ENCODE measurements at places on chromosomes 11 and 22.

DNA sequence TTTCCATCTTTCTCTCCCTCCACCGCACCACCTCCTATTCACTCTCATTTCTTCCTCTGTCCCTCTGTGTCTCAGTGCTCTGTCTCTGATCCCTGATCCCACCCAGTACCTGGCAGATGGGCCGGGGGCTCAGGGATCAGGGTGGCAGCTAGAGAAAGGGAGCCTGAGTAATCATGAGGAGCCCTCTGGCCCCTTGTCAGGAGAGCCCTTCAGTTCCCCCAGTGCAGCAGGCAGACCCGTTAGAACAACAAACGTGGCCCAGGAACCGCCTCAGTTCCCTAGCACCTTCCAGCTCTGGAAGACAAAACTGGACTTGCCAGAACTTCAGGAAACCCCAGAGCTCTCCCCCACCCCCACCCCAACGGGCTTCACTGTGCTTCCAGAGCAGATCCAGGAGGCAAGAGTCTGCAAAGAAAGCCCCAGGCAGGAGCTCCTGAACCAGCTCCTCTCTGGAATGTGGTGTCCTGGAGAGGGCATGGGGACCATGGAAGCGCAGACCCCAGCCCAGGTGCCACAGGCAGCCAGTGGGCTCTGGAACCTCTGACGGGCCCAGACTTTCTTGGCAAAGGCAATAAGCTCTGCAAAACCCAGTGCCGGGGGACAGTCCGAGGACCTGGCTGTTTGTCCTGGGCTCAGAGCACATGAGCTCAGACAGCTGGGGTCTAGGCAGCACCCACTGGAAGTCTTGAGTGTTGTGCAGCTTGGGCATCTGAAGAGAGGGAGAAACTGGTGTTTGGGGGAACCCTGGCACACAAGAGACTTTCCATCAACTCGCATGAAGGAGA, 43.2 kb downstream of the LMO1 start:
- no peak for DNase-seq

DNA sequence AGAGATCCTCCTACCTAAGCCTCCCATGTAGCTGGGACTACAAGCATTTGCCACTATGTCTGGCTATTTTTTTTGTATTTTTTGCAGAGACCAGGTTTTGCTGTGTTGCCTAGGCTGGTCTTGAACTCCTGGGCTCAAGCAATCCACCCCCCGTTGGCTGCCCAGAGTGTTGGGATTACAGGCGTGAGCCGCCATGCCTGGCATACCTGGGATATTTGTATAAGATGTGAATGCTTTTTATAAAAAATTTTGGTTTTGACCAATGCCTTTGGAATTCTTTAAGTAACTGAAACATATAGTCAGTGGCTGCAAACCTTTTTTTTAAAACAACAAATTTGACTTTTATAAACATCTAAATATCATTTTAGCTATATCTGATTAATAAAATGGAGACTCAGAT, 42.4 kb downstream of the ADAMTS8 start:
- no peak for DNase-seq

DNA sequence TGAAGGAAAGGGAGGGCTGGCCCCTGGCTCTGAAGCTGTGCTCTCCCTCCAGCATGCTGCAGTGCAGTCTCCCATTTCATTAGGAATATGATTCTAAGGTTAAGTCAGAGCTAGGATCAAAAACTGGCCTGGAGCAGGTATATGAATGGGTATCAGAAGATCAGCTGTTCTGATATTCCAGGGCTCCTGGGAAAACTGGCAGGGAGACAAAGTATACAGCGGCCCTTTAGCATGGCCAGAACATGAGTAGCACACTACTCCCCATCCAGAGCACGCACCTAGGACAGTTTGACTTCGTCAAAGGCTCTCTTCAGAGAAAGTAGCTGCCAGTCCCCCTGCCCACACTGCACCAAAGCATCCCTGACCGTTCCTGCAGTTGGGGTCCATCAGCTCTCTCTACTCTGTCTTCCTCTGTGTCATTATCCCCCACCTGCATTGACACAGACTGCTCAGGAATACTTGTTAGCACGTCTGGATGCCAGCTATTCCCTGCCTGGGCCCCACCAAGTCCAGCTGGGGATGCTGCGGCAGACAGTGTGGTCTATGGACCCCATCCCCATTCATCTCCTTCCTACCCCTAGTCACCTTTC, 4.0 kb upstream of the FCHSD2 start:
- no peak for DNase-seq

- DNase-seq = no peak
These were observed 18.4 kb downstream of the MS4A6E start for GRCh38 chr11:60345489-60345888.

DNA sequence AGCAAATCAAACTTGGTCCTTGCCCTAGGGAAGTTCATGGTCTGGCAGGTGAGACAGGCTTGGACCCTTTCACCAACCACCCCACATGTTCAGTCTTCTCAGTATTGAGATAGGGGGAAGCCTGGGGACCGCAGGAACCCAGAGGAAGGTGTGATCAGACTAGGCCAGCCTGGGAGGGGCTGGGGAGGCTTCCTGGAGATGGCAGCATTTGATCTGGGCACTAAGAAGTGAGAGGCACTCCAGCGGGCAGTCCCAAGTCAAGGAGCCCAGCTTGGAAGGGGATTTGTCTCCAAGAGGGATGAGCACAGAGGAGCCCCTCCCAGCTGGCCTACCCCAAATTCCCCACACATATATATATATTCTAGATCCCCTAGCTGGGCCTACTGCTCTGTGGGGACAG, 5.4 kb downstream of the LRRC32 start:
- DNase-seq = no peak

- DNase-seq = no peak
These were observed 11.2 kb downstream of the LARGE1 start for GRCh38 chr22:33909075-33909458.

- no peak for DNase-seq
These were observed 26.3 kb upstream of the RFPL3 start for GRCh38 chr22:32331236-32331917.

GRCh38 chr22:29988719-29989118, 91.5 kb upstream of the HORMAD2 start:
- no peak for DNase-seq

GRCh38 chr11:32456864-32457263, 21.5 kb upstream of the WT1 start:
- DNase-seq = no peak

DNA sequence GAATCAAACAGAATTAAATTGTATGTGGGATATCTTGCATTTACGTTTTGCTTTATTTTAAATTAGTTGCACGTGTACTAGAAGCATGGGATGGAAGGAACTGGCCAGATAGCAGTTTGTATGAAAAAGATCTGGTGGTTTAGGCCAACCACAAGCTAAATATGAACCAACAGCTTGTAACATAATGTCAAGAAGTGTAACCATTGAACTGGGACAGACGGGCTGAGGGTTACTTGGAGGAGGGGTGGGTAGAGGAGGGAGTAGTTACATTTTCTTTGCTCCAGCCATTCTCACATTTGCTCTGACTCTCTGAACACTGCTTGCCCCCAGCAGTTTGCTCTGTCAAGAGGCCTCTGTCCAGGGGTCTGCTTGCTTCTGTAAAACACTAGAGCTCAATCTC, 31.7 kb upstream of the CXCR5 start:
- no peak for DNase-seq

DNA sequence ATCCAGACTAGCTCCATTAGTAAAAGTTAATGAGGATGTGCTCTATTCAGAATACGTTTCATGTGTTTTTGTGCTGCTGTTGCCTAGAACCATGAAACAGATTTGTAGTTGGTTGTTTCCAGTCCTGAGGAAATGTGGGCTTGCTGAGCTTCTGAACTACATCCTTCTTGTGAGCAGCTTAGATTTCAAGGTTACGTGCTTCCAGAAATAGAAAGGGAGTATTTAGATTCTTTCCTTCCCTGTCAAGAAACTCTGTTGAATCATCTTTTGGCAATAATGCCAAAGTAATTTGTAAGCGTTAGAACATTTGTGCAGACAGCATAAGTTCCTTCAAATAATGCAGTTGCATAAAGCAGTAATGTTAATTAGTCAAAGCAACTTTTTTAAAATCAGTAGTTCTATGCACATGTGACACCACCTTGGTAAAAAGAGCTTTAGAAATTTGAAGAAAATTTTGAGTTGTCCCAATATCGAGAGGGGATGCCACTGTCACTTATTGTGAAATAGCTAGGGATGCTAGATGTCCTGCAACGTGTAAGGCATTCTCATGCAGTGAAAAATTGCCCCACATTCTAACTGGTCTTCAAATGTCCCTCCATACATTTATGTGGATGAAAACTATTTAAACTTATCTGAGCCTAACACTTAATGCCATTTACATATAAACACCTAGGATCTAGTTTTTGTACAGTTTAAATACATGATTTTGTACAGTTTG, 169.6 kb downstream of the ETS1 start:
- DNase-seq = peak; percentile 89

DNA sequence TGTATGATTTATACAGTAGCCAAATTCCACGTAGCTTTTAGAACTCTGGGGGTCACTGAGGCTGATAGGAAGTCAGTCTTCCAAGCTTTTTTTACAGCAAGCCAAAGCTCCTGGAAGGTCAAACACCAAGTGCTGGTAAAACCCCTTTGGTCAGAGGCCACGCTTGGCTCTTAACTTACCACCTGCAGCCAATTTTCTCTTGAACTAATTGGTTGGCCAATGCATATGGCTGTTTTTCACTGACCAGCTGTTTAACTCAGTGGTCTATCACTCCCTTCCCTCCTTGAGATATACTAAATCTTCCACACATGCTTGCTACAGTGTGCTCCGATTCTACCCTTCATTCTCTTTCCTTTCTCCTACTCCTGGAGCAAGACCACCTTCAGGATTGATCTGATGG, 116.0 kb downstream of the FAR1 start:
- DNase-seq = no peak

DNA sequence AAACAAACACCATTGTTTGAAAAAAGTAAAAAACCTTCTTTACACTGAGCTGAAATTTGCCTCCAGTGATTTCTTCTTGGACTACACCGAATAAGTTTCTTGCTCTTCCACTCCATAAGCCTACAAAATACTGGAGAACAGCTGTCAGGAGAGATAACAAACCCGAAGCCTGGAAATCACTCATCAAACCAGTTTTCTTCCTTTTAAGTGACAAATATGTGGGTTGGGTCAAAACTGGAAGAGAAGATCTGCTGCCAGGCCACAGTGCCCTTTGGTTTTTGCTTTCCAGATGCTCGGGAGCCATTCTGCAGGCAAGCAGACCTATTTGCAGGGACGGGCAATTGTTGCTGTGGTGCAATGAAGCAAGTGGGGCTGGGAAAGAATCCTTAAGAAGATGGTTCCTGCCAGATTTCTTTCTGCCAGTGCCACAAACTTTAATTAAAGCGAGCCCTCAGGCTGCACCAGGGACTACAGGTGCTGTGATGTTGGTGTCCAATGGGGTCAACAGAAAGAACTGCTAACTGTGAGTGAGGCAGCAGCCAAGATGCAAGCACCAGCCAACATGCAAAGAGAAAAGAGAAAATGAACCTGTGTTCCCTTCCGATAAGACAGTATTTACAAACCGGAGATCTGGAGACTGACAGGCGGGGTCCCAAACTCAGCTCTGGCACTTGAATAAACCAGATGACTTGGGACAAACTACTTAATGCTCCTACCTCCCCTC, 44.8 kb upstream of the SMCO4 start:
- no peak for DNase-seq

- no peak for DNase-seq
These were observed 22.6 kb downstream of the EIF3M start for GRCh38 chr11:32606220-32606619.

DNA sequence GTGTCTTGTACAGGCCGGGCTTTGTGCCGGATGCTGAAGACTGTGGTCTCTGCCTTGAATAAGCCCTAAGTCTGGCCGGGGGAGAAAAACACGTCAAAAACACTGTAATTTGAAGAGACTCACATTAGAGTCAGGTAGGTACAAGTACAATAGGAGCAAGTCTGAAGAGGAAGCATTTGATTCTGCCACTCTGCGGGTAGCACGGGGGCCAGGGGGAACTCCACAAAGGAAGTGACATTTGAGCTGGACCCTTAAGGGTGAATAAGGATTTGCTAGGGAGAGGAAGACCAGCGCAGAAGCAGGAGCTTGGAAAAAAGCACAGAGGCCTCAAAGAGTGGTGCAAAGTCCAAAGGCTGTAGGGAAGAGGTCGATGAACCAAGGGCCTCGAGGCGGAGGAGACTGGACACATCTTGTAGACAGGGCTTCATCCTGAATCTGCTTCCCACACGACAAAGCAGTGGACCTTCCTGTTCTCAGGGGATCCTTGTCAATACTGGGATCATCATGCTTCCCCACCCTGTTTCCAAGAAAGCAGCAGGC, 38.7 kb downstream of the BUD13 start:
- no peak for DNase-seq

GRCh38 chr11:65947603-65948125, 2.4 kb downstream of the TSGA10IP start:
- DNase-seq = no peak

GRCh38 chr11:122189229-122189628, 73.2 kb upstream of the BLID start:
- peak; percentile 94 for DNase-seq

DNA sequence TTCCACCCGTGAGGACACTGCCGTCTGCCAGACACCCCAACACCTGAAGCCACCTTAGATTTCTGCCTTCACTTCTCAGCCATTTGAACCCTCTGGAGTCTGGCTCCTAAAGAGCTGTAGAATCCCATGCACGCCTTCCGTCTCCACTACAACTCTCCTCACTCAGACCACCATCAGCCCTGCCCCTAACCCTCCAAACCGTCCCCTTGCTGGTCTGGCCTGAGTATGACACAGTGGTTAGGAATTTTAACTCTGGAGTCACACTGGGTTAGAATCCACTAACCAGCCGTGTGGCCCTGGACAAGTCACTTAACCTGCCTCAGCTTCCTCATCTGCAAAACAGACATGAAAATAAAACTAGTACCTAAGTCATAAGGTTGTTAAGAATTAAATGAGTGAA, 3.0 kb downstream of the CNIH2 start:
- no peak for DNase-seq

DNA sequence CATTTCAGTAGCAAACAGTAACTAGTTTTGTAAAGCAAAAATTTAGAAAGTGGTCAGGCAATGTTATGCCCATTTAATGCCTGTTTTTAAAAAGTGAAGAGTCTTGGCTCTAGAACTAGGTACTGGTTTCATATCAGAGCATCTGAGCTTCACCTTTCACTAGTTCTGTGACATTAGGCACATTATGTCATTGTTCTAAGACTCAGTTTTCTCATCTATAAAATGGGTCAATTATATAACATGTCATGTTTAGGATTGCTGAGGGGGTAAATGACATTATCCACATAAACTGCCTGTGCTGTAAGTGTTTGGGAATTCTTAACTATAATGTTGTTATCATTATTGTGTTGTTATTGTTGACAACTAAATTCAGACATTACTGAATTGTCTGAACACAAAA, 235.6 kb upstream of the ZC3H12C start:
- no peak for DNase-seq

GRCh38 chr11:10778217-10778970, 27.3 kb downstream of the CTR9 start:
- DNase-seq = peak; percentile 83

- no peak for DNase-seq
These were observed 15.4 kb downstream of the LRP5 start for GRCh38 chr11:68327586-68328370.

DNA sequence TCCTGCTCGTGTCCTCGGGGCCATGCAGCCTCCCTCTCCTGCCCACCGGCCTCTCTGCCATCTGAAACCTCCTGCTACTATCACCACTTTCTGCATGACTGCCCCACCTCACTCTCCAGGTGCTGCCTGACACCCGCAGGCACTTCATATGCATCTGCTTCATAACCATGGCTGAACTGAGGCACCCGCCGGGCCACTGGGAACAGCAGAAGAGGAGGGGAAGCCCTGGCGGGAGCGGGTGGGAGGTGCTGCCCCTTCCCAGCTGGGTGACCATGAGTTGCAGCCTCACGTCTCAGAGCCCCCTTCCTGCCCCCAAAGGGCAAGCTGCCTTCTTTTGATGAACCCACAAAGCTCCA, 21.7 kb upstream of the PICK1 start:
- no peak for DNase-seq

- no peak for DNase-seq
These were observed 3.2 kb downstream of the OR4D6 start for GRCh38 chr11:59459916-59460315.
